ENCODE measurements at places on chromosomes 5 and 9.

- no peak for DNase-seq
Measured at GRCh38 chr5:175448276-175448675, 4.3 kb upstream of the DRD1 start.

DNA sequence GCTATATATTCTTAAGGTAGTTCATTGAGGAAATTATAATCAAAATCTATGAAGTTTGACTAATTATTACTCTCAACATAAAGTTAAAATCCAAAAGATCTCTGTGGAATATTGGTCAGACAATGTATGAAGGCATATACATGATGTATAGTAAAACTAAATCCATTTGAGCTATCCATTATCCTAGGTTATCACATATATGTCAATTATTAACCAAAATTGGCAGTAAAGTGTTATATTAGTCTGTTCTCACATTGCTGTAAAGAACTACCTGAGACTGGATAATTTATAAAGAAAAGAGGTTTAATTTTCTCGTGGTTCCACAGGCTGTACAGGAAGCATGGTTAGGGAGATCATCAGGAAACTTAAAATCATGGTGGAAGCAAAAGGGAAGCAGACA lies 511.7 kb upstream of the SGCD start:
- peak; percentile 6 for DNase-seq

GRCh38 chr9:86859056-86859455 lies 88.2 kb downstream of the GAS1 start:
- no peak for DNase-seq

DNA sequence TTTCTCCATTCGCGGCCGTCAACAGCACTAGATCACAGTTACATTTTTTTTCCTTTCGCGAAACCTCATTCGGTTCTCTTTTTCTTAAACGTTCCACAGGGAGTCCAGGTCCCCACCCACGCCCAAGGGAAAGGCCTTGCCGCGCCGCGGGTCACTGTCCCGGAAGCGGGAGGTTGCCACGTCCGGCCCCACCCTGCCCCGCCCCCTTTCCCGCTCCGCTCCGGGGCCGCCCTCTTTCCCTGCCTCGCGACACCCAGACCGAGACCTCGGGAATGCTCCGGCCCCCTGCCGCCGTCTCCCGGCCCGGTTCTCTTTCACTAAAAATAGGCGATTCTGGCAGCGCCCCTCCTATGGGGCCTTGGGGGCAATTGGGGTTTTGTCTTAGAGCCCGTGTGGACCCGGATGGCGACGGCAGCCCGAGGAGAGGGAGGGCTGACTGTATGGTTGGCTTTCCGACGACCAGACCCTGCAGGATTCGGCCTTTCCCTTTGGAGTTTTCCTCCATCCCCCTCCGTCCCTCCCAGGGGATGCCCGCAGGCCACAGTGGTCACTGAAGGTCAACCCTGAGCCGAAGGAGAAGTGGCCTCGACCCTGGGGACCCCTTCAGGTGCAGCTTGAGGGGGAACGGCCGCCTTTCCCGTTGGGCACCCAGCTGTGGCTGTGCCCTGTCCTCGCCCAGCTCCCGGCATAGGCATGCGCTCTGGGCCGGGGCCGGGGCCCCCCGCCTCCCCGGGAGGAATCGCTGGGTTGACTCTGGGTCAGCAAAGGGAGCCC lies 2.8 kb upstream of the RACK1 start:
- peak; percentile 93 for DNase-seq

- DNase-seq: no peak
Measured at GRCh38 chr9:115134941-115135340, 17.0 kb upstream of the TNC start.

DNA sequence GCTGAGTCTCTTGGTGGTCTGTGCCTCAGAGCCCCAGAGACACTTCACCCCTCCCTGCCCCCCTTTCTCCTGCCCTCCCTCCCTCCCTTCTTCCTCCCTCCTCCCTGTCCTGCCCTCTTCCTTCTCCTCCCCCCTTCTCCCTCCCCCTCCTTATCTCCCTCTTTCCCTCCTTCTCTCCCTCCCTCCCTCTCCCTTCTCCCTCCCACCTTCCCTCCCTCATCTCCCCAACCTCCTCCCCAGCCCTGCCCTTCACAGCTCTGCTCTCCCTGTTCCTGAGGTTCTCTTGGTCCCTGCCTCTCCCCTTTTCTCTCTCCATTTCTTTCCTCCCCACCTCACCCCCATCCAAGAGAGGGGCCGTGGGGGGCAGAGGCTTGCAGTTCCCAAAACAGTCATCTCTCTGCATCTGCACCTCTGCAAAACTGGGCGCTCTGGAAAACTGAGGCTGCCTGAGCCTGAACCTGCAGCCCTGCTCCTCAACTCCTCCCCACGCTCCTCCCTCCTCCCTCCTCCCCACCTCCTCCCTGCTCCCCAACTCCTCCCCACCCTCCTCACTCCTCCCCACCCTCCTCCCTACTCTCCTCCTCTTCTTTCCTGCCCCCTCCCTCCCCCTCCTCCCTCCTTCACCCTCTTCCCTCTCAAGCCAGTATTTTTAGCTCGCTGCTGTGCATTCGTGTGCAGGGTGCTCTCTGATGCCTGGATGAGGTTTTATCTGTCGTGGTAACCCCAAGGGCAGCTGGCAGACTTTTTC lies 219.1 kb downstream of the C9orf50 start:
- no peak for DNase-seq

GRCh38 chr9:34187891-34188240 lies 9.0 kb downstream of the UBAP1 start:
- DNase-seq: no peak

DNA sequence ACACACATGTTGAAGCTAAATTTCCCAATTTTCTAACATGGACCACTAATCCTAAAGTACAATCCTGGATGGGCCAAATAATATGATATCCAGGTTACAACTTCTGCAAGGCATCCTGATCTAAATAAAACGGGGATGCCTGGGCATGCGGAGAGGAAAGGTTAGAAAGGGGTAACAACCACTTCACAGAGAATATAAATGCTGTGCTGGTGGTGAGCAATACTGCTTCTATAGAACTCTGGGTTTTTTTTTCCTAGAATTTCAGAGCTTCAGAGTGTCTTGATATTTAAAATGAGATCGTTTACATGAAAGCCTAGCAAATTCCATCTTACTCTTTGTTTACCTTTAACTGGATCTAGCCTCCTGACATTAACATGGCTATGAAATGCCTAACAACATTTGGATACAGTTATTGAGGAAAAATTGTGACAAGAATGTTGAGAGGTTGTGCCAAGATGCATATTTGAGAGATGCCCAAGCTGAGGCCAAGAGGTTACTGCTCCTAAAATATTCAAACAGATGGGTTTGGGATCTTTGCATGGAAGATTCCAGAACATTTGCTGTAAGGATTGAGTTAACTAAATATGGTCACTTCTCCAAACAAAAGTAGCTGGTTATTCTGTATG lies 22.4 kb downstream of the TNFAIP8 start:
- DNase-seq: no peak

DNA sequence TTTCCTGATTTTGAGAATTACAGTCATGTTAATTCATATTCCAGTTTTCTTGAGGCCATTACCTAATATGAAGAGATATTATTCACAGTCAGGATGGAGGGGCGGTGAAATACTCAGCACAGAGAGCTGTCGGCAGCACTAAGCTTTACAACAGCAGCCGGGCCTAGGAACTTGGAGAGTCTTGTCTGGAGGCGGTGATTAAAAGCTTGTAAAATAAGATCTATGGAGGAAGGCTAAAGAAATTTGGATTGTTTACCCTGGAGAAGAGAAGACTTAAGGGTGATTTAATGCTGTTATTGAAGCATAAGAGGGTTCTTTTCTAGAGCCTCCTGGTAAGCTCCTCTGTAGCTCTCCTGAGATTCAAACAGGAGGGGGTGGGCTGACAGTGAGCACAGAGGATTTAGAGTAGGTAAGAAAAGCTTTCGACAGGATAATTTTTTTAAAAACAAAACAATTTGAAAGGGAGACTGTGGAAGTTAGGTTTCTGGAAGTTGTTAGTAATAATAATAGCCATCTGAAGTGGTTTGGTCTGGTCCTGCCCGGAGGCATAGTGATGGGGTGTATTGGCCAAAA lies 406.3 kb upstream of the ADAMTSL1 start:
- DNase-seq: no peak

DNA sequence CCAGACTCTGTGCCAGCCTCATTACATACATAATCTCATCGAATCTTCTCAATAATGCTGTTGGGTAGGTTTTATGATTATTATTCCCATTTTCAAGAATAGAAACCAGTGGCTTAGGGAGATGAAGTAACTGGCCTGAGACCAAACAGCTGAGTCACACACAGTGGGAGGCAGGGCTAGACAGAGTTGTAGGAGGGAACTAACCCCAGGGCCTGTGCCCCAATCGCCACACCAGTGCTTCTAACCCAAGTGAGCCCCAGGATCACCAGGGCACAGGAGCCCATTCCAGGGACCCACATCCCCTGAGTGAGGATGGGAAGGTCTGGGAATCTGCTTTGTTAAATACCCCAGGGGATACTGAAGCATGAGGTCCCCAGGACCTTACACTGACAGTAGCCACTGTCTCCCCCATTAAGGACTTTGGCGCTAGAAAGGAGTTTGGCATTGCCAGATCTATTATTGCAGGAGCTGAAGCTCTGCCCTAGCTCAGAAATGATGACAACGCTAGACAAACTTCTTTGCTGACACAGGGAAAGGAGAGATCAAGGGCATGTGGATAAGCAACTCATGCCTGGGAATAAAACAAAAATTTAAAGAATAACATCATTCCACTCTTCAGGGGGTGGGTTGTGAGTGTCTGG lies 63.8 kb upstream of the PPARGC1B start:
- DNase-seq: no peak

DNA sequence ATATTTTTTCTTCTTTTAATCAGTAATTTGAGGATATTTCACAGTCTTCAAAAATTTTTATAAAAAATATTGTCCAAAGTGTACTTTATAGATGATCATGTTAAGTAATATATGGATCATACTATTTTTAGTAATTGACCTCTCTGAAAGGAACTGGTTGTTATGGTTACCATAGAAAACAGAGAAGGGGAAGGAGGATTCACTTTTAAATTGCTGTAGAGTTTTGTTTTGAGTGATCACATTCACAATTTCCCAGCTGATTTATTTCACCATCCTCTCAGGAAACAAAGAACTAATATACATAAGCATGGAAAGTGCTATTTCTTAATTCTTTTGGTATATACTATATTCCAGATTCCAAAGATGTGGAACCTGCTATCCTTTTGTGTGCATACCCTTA lies 56.5 kb upstream of the NREP start:
- DNase-seq: no peak

DNA sequence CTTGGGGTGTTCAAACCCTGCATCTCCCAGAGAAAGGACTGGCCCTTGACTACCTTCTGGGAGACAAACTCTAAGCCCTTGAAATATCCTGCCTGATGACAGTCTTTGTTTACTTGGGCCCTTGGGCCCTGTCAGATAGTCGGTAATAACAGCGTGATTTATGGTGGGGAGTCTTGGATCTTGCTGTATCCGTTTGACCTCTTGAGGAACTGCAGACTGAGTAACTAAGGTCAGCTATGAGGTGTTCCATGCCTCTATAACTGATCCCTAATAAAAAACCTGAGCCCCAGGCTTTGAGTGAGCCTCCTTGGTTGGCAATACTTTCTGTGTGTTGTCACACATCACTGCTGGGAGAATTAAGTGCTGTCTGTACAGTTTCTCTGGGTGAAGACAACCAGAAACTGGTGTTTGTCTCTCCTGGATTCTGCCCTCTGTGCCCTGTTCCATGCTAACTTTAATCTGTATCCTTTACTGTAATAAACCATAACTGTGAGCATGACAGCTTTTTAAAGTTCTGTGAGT lies 56.2 kb upstream of the ANKRD33B start:
- no peak for DNase-seq

- DNase-seq: no peak
Measured at GRCh38 chr5:134125039-134126015, 10.8 kb downstream of the TCF7 start.

DNA sequence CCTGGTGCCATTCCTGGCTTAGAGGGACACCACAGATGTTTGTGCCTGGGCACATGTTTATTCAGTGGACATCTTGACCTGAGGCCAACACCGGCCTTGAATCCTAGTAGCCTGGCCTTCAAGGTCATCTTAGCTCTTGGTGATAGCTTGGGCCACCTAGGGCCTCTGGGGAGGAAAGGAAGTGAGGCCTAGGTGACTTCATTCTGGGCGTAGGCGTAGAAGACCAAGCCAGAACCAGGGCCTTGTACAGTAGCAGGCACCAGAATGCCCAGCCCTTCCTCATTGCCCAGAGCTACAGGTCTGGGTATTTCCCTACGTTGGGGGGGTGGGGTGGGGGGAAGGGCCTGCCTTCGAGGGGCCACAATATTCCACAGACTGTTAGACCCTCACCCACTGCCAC lies 33.8 kb downstream of the WNK2 start:
- no peak for DNase-seq

DNA sequence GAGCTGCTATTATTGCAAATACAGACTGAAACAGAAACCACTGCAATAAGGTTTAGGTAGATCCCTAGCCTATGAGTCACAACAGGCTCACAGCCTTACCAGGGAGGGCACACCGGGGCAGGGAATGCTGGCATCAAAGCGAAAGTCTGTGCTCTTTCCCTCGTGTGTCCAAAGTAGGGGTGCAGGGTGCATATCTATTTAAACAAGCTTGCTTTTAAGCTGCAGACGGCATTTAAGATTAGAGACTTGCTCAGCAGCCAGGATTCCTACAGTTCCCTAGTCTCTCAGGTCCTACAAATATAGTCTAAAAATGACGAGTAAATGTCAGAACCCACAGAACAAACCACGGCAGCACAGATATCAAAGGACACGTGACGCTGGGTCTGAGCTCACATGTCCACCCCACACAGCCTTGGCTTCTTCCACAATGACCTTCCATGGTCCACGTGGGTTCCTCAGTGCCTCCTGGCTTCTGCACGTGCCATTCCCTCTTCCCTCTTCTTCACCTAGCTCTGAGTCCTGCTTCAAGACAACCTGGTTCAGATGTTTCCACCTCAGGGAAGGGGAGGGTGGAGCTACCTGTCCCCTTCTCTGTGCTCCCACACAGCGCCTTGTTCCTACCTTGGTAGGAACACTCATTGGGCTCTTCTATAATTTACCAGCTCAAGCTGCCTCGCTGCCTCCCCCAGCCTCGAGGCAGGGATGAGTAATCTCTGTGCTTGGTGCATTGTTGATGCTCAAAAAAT lies 193.2 kb downstream of the MAPKAP1 start:
- DNase-seq: no peak

DNA sequence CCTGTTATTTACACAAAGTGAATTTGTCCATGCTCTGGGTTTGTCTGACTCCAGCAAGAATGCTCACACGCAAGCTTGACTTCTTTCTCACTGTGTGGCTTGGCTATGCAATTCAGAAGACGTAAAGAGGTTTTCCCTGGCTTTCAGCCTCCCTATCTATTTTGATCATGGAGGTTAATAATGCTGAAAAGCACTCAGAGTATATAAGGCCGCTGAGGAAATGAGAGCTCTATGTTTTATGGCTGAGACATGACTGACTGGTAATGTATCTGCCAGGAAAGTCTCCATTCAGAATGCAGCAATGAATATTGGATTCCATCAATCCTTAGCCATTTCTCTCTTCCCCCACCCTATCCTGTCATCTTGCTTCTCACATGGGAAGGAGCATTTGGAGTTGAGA lies 417.3 kb downstream of the DMAC1 start:
- no peak for DNase-seq

All from Karpas-422 (cell line).